T-helper 2 cell (primary cell): ENCODE measurements at places on chromosomes 1 and 21.
A peak's percentile ranks its signal among the peaks of the same experiment; 100 is the strongest.

- no peak for DNase-seq
Observed at GRCh38 chr1:53288002-53288789, 39.7 kb downstream of the LRP8 start.

- no peak for DNase-seq
Observed at GRCh38 chr1:241115784-241116183, 241.2 kb downstream of the RGS7 start.

- no peak for DNase-seq
Observed at GRCh38 chr1:39250460-39251240, 46.2 kb downstream of the MACF1 start.

GRCh38 chr1:109827986-109828385, 64.3 kb upstream of the EPS8L3 start:
- no peak for DNase-seq

- DNase-seq: no peak
Observed at GRCh38 chr1:93106226-93106625, 27.1 kb downstream of the MTF2 start.

GRCh38 chr21:21385404-21385803, 387.2 kb downstream of the NCAM2 start:
- no peak for DNase-seq

GRCh38 chr1:94296018-94296417, 58.6 kb upstream of the ARHGAP29 start:
- no peak for DNase-seq

DNA sequence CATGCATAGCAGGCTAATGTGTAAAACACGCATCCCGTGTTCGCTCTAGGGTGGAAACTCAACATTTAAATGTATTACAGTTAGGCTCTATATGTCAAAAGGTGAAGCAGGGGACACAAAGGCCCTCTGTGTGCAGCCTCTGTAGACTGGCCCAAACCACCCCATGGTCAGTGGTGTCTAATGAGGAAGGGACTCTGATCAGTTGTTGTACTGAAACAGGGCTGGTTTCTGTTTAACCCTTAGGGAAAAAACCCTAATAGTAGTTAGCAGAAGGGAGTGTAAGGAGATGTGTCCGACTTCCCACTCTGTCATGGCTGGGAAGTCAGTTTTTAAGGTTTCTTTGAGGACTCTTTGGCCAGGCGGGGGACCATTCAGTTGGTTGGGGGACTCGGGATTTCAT, 21.5 kb upstream of the CD2 start:
- no peak for DNase-seq

- DNase-seq: peak; percentile 64
Observed at GRCh38 chr1:6438047-6438525, 13.5 kb downstream of the ESPN start.
